Activated CD8-positive, alpha-beta T cell treated with anti-CD3 and anti-CD28 coated beads, Interleukin-2, amount 10 ng/mL, durations not matched to agents 7 days and 5 days (primary cell): ENCODE measurements at places on chromosomes 3 and 15. TPM values are rescaled to one million over a fixed set of nuclear protein-coding genes. Genes with fewer than 3 reads are reported as not detected.

Gene CELF6
- 0.45 TPM for total RNA-seq

Gene SLC25A38
- total RNA-seq: 40.2 TPM

Gene PPP1R14D
- total RNA-seq: not detected

Gene SENP8
- 1.6 TPM for total RNA-seq

DNA sequence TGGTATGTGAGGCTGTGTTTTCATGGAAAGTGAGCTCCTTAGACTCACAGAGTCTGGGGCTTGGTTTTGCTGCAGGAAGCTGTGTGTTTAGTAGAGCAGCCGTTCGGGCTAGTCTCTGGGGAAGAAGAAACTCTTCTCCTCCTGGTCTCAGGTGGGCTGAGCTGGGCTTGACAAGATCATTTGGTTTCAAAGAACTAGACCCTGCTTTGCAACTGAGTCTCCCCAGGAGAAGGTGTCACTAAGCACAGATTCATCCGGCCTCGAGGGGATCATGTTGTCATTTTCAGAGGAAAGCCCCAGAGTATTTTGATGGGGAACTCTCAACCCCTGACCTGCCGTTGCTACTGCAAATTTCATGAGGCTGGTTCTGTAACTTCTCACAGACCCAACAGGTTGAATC is 188.5 kb downstream of the FAM43A start:
- DNase-seq: no peak
- H3K27ac ChIP-seq: no peak overlapping the region
- no peak overlapping the region for H3K4me3 ChIP-seq
- no peaks in the 10 kb centered on the region for H3K36me3 ChIP-seq
- peaks cover 2% of the 10 kb centered on the region for H3K4me1 ChIP-seq
- H3K27me3 ChIP-seq: peaks cover 6% of the 10 kb centered on the region
